ENCODE measurements at places on chromosomes 6 and 20. TPM values are rescaled to one million over a fixed set of nuclear protein-coding genes. Genes with fewer than 3 reads are reported as not detected.

- DNase-seq, result no peak
Measured at GRCh38 chr6:122809691-122810090, 20.6 kb downstream of the SMPDL3A start.

The TFAP2C gene
- 0.35 TPM for total RNA-seq

DNA sequence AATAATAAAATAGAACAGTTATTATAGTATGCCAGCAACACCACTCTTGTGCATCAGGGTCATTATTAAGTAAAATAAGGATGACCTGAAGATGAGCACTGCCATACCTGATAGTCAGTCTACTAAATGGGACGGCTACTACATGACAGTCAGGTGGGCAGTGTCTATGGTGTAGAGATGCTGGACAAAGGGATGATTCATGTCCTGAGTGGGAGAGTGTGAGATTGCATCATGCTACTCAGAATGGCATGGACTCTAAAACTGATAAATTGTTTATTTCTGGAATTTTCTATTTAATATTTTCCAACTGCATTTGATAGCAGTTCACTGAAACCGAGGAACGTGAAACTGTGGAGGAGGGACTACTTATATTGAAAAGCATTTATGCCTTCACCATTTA lies 38.8 kb downstream of the SNX9 start:
- DNase-seq, result no peak

The MLN gene
- total RNA-seq, result not detected

- no peak for DNase-seq
Measured at GRCh38 chr20:58712151-58712791, 19.7 kb downstream of the NPEPL1 start.

GRCh38 chr6:110950440-110950839 lies 8.1 kb upstream of the GTF3C6 start:
- no peak for DNase-seq

DNA sequence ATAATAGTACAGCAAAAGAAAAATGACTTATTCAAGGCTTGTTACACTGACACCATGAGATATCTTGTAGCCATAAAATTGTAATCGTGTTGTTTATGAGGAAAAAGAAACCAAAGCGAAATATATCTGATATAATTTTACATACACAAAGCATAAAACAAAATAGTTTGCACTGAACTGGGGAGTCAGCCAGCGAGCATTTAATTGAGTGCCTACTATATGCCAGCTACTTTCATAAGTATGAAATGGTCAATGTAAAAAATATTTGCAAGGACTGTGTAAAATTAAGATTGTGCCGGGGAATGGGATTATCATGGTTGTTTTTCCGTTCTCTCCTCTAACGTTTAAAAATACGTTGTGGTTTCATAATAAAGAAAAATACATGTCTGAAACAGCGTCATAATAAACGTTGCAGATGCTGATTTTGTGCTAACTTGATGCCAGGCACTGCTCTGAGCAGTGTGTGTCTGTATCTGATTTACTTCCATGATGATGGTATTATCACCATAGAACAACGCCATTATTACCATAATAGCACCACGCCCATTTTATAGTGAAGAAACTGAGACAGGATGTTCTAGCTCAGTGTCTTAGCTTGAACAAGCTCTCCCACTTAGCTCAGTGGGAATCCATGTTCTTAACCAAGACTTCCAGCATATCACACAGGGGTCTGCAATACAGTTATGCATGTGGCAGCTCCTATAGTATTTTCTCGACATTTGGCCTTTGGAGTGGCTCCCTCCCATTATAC lies 144.6 kb downstream of the BCAS1 start:
- DNase-seq, result no peak

GRCh38 chr6:138582573-138582972 lies 83.3 kb upstream of the NHSL1 start:
- no peak for DNase-seq

- DNase-seq, result no peak
Measured at GRCh38 chr6:83459663-83460062, 28.8 kb upstream of the ME1 start.

DNA sequence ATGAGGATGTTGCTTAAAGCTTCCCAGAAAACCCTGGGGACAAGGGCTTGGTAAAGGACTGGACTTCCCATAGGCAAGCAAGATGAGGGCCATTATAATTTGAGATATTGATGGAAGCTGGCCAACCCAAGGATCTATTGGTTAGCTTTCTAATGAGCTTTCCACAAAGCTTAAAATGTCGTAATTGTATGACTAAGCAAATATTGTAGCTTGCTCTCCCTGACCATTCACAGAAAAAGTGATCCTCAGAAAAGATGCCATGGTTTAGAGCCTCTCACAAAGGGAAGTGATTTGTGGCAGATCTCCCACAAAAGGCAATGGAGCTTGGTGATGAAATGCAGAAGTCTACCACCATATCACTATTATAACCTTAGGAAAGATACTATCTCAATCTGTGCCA lies 13.6 kb downstream of the IL17F start:
- no peak for DNase-seq

GRCh38 chr6:126657561-126658175 lies 317.8 kb downstream of the CENPW start:
- peak; percentile 18 for DNase-seq

GRCh38 chr6:48113130-48113529 lies 2.1 kb upstream of the PTCHD4 start:
- no peak for DNase-seq

GRCh38 chr20:18929800-18930199 lies 116.2 kb downstream of the SCP2D1 start:
- no peak for DNase-seq

DNA sequence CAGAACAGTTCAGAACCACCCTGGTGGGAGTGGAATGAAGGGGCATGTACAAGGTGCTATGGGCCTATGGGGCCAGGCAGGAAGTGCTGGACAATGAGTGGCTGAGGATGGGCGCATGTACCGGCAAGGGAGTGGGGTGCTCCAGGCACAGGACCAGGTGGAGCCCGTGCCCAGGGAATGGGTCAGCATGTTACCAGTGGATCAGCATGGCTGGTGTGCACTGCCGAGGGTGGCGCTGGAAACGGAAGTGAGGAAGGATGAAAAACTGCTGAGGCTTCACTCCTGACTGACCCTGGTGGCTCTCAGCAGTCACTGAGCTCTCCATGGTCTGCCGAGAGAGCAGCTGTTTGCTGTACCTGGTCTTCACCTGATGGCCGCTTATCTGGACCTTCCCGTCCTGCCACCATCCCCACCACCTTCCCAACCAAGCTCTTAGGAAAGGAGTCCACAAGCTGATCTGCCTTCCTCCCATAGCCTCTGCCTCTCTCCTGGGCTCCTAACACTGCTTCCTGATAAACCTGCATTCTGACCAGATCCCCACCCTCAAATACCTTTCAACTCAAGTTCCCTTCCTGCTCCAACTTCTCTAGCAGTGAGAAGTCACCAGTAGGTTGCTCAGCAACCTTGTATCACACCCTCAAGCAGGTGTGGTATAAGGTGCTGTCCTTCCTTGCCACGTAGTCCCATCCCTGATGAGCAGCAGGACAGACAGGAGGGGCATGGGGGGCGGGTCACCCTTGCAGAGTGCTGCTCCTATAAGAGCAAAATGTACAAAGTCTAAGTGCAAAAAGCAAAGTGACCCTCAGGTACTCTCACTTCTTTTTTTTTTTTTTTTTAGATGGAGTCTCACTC lies 7.1 kb downstream of the UQCC2 start:
- DNase-seq, result no peak

- DNase-seq, result no peak
Measured at GRCh38 chr20:18678549-18679419, 90.9 kb downstream of the DTD1 start.

- DNase-seq, result no peak
Measured at GRCh38 chr6:91132461-91132860, 545.6 kb upstream of the MAP3K7 start.

GRCh38 chr20:272718-273117 lies 15.2 kb downstream of the DEFB132 start:
- DNase-seq, result no peak

GRCh38 chr6:90790058-90790457 lies 203.2 kb upstream of the MAP3K7 start:
- DNase-seq, result no peak

GRCh38 chr6:132872923-132873322 lies 58.6 kb downstream of the RPS12 start:
- no peak for DNase-seq

DNA sequence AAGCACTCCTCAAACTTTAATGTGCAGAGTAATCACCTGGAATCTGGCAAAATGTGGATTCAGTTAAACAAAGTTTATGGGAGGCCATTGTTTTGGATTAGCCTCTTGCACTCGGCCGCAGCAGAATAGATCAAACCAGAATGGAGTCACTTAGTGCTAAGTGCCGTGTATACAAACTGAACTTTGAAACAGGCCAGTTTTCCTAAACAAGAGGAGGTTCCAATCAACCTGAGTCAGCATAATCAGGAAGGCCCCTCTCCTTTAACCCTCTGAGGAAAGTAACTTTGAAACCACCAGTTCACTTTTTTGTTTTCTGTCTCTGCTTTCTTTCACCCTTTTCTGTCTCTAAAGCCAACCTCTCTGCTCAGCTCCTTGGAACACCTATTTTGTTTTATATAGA lies 92.2 kb downstream of the UST start:
- no peak for DNase-seq

The PI3 gene
- total RNA-seq, result not detected

GRCh38 chr20:20095114-20095872 lies 43.0 kb downstream of the CFAP61 start:
- no peak for DNase-seq

DNA sequence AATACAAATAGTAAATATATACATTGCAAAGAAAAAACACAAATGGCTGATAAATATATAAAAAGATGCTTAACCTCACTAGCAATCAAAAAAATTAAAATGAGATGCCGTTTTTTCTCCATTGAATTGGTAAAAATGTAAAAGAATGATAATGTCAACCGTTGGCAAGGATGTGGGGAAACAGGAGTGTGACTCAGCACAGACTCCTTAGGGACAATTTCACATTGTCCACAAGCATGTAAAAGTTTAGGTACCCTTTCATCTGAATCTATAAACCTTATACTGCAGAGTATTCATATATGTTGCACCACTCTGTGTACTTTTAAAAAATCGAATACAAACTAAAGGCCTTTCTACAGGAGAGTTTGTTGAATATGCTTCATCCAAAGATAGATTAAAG lies 143.1 kb upstream of the RREB1 start:
- DNase-seq, result no peak

- no peak for DNase-seq
Measured at GRCh38 chr6:114718716-114719270, 376.0 kb upstream of the HS3ST5 start.

The FAM210B gene
- 61.2 TPM for total RNA-seq

GRCh38 chr20:1484438-1485116 lies 6.6 kb downstream of the SIRPB2 start:
- DNase-seq, result no peak

The DNMT3B gene
- total RNA-seq, result 5.8 TPM

GRCh38 chr6:162147805-162148204 lies 579.8 kb downstream of the PRKN start:
- no peak for DNase-seq

DNA sequence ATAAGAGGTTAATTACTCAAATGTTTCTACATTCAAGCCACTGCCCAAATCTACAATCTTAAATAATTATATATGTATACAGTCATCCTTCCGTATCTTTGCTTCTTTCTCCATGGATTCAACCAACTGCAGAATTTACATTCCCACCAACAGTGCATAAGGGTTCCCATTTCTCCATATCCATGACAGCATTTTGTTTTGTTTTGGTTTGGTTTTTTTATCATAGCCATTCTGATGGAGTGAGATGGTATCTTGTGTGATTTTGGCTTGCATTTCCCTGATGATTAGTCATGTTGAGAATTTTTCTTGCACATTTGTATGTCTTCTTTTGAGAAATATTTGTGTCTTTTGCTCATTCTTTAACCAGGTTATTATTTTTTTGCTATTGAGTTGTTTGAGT lies 198.5 kb downstream of the C6orf118 start:
- DNase-seq, result no peak

GRCh38 chr6:116536216-116536621 lies 9.3 kb downstream of the TRAPPC3L start:
- peak; percentile 62 for DNase-seq

- DNase-seq, result no peak
Measured at GRCh38 chr6:121627761-121628160, 192.3 kb downstream of the GJA1 start.

- peak; percentile 64 for DNase-seq
Measured at GRCh38 chr6:112337209-112337638, 9.9 kb upstream of the RFPL4B start.

The LY86 gene
- not detected for total RNA-seq

GRCh38 chr6:31545291-31545690 lies 1.1 kb downstream of the ATP6V1G2 start:
- DNase-seq, result no peak

DNA sequence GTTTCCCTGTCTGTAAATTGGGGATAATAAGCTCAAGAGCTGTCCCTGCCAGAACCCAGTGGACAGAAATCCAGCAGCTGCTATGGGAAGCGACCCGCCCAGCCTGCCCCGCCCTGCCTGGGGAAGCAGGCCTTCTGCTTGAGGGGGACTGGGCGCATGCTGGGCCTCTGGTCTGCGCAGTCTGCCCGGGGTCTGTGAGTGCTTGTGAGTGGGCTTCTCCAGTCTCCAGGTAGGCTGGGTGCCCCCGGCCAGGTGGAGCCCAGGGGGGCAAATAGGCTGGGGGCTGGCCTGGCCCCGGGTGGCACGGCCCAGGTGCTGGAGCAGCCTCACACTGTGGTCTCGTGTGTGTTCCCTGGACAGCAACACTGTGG lies 648 bp upstream of the RBBP8NL start:
- DNase-seq, result no peak

GRCh38 chr20:35305682-35306556 lies 13.7 kb upstream of the FAM83C start:
- peak; percentile 86 for DNase-seq

GRCh38 chr6:37514321-37514771 lies 14.7 kb upstream of the CCDC167 start:
- DNase-seq, result no peak

The COX4I2 gene
- not detected for total RNA-seq

DNA sequence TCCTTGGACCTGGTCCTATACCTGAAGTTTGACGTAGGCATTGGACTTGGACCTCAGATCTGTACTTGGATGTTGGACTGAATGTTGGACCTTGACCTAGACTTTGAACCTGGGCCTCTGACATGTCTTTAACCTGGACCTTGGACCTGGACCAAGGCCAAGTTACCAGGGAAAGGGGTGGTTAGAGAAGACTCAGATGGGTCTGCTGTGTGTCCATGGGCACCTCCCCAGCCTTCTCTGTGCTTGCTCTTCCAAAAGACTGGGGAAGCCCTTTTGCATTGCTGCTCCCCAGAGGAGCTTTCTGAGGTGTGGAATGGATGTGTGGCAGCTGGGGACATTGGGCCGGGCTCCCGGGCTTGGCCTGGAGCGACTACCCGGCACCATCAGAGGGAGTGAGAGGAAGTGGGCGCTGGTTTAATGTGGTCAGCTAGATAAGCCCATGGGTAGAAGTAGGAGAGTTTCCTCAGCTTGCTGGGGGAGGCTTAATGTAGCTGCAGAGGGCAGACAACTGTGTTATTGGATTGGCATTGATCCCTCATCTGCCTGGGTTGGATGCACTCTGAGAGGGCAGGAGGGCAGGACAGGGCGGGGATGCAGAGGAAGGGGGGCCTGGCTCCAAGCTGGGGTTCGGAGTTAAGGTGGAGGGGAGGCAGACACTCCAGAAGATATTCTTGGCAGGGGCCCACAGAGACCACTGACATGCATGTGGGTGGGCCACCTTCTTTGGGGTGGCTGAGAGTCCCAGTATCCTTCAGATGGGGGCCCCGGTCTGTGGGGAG lies 4.2 kb downstream of the SCRT2 start:
- DNase-seq, result no peak

All from glomerular endothelial cell (primary cell).